NCI-H345 (cell line): ENCODE measurements at places on chromosomes 13 and 19.

DNA sequence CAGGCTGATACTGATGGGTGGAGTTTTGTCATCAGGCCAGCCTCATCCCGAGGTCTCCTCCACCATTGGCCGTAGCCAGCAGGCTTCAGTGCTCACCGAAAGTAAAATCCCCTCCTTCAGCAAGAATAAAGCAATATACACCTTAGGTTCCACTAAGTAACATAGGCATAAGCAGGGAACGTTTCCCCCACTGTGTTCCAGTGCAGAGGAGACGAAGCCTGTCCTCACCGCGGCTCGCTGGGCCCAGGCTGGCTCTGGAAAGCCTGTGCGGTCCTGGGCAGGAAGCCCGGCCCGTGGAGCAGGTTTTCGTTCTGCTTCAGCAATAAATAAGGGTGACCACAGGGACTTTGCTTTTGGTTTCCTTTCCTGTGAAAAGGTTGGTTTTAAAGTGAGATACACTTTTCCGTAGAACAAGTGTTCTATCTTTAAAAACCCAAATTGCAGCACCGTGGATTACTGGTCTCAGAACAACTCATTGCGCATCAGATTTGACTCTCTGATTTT, 16.3 kb upstream of the TEX29 start:
- no peak for DNase-seq

GRCh38 chr19:15253513-15253912, 21.3 kb upstream of the EPHX3 start:
- no peak for DNase-seq

GRCh38 chr13:70856025-70856424, 747.8 kb upstream of the KLHL1 start:
- no peak for DNase-seq

- DNase-seq = no peak
Observed at GRCh38 chr19:37988758-37989635, 82.0 kb downstream of the SIPA1L3 start.

DNA sequence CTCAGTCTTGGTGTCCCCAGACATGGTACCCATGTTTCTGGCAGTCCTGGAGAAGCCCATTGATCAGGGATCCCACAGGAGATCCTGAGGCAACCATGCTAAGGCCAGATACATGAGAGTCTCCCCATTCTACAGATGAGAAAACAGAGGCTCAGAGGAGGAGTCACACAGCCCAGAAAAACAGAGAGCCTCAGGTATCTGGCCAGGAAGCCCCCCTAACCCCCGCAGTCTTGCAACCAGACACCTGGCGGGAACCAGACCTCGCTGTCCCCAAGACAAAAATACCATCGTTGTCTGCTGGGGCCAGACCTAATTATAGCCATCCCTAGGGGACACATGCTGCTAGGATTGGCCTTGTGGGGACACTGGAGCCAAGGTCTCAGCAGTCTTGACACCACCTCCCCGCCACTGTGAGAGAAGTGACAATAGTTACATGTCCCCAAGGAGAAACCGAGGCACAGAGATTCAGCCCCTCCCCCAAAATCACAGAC, 1.6 kb upstream of the PDE4C start:
- no peak for DNase-seq
